ENCODE measurements at places on chromosomes 7 and 10. TPM values are rescaled to one million over a fixed set of nuclear protein-coding genes. Genes with fewer than 3 reads are reported as not detected.

The NUTM2B gene
- 0.60 TPM for polyA plus RNA-seq

The NOS3 gene
- 0.23 TPM for polyA plus RNA-seq

The RBM17 gene
- polyA plus RNA-seq = 74.2 TPM

The PPP1R9A gene
- polyA plus RNA-seq = 1.8 TPM

The KIN gene
- 6.7 TPM for polyA plus RNA-seq

The TUBB8 gene
- not detected for polyA plus RNA-seq

The NME8 gene
- not detected for polyA plus RNA-seq

DNA sequence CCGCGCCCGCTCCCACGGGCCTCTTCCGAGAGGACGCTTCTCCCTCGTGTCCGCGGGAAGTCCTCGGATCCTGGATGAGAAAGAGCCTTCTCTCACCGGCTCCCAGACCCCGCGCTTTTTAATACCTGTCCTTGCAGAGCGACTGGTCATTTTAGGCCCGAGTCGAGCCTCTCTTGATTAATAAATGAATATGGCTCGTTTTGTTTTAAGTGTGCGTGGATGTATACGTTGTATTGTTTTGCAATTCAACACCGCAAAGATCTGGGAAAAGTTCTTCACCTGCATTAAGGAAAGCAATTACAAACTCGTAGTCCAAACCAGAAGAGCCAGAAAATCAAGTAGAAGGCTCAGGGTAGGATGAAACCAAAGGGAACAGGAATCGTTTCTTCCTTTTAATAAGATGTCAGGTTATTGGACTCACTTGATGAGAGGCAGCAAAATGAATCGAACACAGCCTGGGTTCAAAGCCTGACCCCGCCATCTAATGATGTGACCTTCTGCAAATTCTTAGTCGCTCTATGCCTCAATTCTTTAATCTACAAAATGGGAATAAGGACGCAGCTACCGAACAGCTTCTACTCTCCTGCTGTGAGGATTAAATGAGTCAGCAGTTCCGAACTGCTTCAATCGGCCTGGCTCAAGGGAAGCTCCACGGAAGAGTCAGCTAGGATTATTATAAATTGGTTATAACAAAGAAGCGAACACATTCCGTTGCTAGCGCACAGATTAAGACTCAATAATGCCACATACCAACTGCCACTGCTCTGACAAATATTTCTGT lies 277.8 kb upstream of the NEBL start:
- no peak for DNase-seq

GRCh38 chr7:129947701-129948100 lies 5.1 kb downstream of the UBE2H start:
- DNase-seq = peak; percentile 59

DNA sequence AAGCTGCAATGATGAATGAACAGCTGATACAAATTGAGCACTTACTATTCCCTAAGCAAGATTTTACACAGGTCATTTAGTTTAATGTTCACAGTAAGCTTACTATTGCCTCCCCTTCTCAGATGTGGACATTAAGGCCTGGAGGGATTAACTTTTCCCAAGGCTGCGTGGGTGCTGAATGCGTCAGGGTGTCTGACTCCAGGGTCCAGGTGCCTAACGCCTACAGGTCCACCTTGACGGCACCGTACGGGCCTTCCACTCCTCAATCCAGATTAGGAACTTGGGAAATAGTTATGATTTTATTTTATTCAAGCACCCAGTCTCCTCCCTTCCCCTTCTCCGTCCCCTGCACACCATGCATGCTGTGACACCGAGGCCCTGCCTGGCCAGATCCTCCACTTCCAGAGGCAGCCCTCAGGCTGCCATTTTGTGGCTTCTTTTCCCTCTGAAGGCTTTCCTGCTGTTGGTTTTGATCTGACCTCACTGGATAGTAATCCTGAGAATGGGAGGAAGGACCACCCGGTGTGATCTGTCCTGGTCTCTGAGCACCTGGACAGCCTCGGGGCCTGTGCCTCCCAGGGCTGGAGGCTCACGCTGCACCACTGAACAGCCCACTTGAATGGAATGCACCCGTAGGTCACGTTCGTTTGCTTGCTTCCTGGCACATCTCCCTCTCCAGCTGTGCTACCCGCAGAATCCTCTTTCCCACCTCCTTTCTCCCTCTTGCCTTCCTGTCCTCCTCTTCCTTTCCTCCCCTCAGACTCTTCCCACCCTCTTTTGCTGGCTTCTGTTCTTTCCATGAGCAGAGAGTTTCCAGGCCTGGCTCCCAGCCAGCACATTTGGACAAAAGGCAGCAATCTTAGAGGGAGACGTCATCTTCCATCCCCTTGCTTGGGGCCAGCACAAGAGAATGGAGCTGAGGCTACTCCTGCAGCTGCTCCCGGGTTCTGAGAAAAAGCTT lies 14.4 kb downstream of the DENND2A start:
- DNase-seq = peak; percentile 98

DNA sequence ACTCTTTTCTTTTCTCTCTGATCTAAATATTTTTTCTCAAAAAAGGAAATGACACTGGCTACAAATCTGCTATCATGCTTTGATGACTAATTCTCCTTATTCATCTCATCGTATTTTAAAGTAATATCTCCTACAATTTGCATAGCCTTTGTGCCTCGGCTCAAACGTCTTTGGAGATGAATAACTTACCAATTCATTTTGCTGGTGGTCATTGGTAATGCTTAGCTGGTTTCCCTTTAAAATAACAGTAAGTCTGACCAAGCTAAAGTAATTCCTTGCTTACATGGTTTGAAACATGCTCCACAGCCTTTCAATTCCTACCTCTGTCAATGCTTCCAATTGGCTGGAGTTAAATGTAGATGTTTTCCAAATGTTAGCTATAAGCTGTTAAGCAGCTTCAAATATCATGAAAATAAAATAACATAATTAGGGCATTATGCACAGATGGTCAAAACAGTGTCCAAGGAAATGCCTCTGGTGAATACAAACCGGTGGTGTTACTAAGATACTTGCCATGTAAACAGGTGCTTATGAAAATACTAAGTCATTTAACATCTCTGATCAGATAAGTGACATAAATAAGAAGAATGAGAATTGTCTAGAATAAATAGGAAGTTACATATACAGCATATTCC lies 435.0 kb downstream of the POM121L12 start:
- DNase-seq = no peak

GRCh38 chr10:14163377-14164086 lies 167.2 kb downstream of the FRMD4A start:
- DNase-seq = no peak

DNA sequence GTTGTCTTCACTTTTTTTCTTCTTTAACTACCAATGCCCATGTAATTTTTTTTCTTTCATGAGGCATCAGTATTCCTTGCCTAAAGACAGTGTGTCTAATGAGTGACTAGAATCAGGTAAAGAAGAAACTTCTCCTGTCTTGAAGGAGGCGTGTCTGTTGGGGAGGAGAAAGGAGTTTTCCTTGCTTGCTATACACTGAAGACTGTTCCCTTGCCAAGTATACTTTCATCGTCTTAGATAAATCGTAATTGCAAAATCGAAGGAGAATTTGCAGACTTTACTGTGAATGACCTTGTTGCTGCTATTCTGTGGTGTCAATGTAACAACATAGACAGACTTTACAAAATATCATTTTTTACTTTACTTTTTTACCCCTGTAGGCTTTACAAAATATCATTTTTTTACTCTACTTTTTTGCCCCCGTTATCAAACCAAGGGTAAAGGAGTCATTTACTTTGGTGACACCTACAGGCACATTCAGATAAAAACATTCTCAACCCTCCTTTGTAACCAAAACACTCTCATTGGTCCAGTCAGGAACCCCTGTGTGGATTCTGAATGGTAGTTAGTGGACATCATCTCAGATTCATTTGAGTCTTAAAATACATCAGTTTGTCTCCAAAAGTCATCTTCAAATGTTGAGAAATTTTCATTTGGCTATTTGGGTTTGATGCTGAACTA lies 232.4 kb downstream of the AHR start:
- DNase-seq = no peak

GRCh38 chr10:13787015-13787421 lies 200.3 kb downstream of the PRPF18 start:
- DNase-seq = no peak

- no peak for DNase-seq
Observed at GRCh38 chr7:39394105-39394680, 172.0 kb upstream of the YAE1 start.

GRCh38 chr10:54985732-54986131 lies 184.7 kb upstream of the PCDH15 start:
- DNase-seq = no peak

GRCh38 chr10:77104459-77104980 lies 533.1 kb downstream of the KCNMA1 start:
- DNase-seq = peak; percentile 86

DNA sequence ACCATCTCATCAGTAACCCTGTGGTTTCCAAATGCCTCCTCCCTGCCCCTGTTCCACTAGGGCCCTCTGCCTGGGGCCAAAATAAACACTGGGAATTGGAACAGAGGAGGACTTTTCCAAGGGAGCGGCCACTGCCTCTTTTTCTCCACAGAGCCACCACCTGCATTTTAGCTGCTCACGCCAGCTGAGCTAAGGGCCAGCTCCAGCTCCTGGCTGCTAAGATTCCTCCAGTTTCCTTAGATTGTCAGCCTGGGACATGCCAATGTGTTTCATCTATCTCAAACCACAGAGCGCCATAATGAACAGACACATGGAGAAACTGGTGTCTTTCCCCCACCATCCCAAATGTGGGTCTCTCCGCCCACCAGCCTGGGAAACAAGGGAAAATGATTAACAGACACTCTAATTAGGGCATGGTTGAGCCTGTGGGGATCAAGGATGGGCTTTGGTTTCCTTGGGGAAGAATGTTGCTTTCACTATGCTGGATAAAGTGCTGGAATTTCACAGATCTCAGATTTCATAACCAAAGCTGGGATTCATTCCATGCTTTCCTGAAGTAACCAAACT lies 52.2 kb downstream of the ASB13 start:
- DNase-seq = no peak

- peak; percentile 44 for DNase-seq
Observed at GRCh38 chr10:128027822-128028507, 98.3 kb downstream of the MKI67 start.

DNA sequence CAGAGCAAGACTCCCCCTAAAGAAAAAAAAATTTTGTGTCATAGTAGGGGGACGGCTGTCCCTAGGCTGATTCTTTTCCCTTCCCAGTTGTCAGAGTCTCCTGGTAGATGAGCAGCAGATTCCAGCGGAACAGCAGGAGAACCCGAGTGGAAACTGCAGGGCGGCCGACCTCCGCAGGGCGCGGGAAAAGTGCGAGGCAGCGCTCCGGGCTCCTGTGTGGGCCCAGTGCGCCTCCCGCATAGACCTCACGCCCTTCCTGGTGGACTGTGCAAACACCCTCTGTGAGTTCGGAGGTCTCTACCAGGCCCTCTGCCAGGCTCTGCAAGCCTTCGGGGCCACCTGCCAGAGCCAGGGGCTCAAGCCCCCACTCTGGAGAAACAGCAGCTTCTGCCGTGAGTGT lies 46.0 kb downstream of the ZAN start:
- no peak for DNase-seq

DNA sequence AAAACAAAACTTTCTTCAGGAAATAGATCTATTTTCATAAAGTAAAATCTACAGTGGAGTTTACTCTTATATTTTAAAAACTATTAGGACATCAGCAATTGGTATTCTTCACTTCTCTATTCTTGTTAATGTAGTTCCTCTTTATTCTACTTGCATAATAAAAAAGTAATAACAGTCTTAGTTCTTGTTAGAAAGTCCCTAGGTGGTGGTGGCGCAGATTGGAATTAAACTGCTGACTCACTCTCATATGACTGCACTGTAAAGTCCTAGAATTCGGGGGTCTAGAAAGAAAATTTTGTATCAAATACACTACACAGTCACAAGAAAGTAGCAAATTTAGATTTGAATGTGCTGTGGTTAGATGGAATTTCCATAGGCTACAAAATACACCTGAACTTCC lies 44.6 kb upstream of the TES start:
- DNase-seq = no peak

- peak; percentile 68 for DNase-seq
Observed at GRCh38 chr7:33841705-33842129, 63.6 kb upstream of the BMPER start.

- peak; percentile 63 for DNase-seq
Observed at GRCh38 chr10:122282253-122282671, 11.2 kb downstream of the BTBD16 start.

GRCh38 chr10:10910634-10911033 lies 107.0 kb upstream of the CELF2 start:
- no peak for DNase-seq
